ENCODE measurements at places on chromosomes 3 and 15.
A peak's percentile ranks its signal among the peaks of the same experiment; 100 is the strongest.

DNA sequence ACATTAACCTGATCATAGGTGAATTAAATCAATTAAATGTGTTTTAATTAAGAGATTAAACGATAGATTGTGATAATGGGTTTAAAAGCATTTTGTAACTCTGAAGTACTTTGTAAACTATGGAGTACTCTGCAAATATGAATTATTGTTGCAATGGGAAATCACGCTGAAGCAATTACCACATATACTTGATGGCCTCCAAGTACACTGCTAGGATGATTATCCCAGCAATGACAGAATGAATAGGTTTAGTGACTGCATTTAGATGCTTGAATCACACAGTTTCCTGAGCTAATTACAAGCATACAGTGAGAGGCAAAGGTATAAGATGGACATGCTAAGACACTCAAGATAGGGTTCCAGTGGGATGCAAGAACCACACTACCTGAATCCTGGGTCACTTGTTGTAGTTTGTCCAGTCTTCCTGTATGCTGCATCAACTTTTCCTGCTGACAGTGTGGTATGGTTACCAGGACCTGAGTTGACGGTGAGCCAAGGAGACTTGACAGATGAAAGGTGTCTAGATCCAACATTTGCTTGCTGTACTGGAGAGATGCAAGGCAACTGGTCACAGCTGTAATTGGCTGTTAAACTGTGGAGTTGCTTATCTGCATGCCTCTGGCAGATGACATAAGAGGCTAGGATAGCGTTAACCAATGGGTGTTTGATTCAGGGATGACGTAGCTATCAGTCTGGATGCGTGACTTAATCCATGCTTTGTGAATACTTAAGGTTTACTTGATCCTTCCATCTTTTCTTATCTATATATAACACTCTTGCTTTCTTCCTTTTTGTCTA is 38.0 kb downstream of the RNF13 start:
- no peak for DNase-seq

GRCh38 chr15:42331235-42331634 is 28.1 kb upstream of the CAPN3 start:
- no peak for DNase-seq

DNA sequence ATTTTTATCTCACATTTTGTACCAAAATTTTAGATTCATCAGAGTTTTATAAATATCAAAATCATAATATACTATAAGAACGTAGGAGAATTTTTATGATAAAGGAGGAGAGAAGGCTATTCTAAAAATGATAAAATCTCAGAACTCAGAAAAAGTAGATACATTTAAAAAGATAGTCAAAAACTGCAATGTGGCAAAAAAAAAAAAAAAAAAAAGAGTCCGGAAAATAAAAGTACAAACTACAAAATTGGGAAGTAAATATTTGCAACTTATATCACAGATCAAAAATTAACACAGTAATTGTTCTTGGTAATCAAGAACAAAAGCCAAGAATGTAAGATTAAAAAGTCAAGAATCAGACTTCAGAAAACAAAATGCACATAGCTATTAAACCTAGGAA is 332.1 kb downstream of the MCTP2 start:
- DNase-seq, result no peak

DNA sequence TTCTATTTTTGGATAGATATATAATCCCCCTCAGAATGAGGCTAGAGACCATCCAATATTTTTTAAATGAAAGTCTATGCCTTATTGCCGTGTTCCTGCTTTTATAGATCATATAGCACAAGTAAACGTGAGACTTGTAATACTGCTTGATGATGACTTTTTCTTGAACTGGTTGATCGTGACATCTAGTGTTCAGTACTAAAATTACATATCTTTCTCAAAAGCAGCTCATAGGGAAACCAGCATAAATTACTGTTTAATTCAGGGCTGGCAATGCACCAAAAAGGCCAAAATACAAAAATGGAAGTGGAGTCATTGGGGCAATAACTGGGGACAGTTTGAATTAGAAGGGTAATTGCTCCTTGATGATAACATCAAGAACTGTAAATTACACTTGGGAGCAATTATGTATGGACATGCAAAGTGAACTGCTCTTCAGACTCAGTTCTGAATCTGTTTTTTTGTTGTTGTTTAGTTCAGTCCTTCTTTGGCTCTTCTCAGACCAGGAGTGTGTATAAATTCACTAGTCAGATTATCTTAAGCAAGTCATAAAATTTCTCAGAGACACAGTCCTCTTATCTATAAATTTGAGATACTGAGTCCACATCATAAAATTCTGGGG is 325.3 kb downstream of the THSD4 start:
- DNase-seq, result peak; percentile 3

GRCh38 chr3:142509079-142509478 is 61.2 kb upstream of the XRN1 start:
- no peak for DNase-seq

DNA sequence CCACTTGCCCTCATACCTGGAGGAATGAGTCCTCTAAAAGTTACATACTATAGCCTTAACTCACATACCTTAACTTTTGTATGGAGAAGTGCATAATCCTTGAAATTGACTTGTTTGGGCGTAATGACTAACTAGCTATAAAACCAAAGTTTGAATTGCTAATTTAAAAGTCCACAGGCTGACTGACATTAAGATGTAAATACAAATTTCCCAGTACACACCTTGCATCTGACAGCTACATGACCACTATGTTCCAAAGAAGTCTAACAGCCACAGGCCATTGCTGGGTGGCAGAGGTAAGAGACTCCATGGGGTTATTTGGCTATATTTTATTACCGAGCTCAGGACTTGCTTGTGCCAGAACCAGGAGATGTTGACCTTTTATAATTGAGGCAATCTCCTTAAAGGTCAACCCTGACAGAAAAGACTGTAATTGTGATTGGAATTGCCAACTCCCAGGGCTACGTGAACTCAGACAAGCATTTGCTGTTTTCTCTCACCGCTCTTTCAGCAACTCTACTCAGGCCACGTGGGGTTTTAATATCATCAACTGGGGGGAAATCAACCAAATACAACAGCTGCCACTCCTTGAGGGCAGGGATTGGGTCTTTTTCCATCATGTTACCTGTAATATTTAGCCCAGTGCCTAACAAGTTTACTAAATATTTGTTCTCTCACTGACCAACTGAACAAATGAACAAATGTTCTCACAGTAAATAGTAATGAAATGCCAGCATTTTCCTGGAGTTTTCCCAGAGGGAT is 139.9 kb downstream of the SEMA6D start:
- no peak for DNase-seq

GRCh38 chr3:182843478-182843877 is 50.2 kb downstream of the ATP11B start:
- no peak for DNase-seq

DNA sequence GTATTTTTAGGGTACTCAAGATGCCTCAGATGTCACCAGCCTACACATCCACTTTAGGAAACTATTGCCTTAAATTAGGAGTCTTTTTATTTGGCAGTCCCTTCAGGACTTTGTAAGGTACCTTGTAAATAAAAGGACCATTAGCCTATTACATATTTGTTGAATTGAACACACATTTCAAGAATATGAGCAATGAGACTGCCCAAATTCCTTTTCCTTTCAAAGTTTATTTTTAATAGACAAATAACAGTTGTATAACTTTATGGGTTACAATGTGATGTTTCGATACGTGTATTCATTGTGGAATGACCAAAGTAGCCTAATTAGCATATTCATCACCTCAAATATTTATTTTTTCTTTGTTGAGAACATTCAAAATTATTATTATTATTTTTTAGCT is 176.7 kb upstream of the PDZRN3 start:
- no peak for DNase-seq

DNA sequence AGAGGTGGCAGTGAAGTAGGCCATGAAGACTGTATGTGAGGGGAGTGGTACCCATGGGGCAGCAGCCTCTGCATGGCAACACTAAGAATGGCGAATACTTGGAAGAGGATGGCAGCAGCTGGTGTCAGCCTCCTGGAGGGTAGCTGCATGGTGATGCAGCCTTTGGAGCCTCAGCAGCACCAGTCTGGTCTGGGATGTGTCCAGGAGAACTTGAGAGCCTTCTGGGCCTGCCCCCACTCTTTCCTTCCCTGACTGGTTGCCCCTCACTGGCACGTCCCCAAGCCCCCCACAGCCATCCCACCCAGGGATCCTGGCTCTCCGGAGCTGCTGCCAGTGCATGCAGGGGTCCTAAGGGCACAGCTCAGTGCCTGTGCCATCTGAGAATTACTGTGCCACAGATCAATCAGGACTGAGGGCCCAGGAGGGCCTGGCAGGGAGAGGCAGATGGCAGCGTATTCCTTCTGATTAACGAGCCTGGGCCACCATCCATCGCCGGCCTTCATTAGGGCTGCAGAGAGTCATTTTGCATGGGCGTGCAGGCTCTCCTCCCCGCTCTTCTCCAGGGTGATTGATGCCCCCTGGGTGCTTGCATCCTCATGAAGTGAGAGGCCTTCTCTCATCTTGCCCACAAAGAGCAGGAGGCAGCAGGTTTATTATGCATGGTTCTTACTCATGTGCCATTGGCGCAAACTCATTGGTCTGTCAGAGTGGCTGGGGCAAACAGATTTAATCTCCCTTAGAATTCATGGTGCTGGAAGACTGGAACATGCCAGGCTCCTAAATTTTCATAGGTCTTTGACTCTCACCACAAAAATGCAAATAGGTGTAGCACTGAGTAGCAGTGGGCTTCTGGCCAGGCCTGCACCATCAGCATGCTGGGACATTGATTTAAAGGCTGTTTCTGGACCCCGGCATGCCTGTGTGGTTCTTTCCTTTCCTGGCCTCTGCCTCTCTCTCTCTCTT is 116.8 kb downstream of the EPHB1 start:
- no peak for DNase-seq
